Fibroblast of lung (primary cell): ENCODE measurements at places on chromosomes 11 and 22. TPM values are rescaled to one million over a fixed set of nuclear protein-coding genes. Genes with fewer than 3 reads are reported as not detected.

LMO2 gene
- 0.17 and 0.51 TPM in 2 replicates for total RNA-seq

LRRC56 gene
- 0.77 and 1.3 TPM in 2 replicates for total RNA-seq

DNA sequence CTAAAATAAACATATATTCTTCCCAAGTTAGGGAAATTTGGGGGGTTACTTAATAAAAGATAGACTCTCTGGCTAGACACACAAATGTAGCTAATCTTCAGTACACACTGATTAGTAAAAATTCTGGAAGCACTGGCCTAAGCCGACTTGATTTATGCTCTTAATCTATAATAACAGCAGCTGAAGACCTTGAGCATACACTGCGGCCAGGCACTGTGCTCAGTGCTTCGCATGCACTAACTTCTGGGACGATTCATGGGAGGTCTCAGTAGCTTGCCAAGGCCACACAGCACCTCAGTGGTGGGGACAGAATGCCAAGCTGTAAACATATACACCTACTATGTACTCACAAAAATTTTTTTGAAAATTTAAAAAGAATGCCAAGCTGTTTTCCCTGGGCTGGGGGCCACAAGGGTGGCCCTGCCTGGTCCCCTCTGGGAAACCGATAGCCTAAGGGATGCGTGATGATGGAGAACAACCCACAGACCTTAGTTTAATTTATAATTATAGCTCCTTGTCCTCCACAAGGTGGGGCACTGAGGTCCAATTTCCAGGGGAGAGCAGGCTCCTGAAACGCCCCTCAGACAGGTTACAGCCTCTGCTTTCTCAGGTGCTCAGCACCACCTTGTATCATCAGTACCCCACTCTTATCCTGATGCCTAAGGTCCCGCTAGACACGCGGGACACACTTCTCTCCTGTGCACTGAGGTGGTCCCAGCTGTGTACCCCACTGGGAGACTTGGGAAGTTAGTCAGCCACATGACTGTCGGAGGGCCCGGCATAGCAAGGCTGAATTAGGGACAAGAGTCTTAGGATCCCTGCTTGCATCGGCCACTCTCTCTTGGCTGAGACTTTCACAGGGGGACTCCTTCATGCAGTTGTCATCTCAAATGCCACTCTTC lies 20.1 kb downstream of the SERPIND1 start:
- DNase-seq = no peak
- no peak overlapping the region for H3K27ac ChIP-seq
- no peaks in the 10 kb centered on the region for H3K27me3 ChIP-seq
- H3K36me3 ChIP-seq = peaks cover 13% of the 10 kb centered on the region

DNA sequence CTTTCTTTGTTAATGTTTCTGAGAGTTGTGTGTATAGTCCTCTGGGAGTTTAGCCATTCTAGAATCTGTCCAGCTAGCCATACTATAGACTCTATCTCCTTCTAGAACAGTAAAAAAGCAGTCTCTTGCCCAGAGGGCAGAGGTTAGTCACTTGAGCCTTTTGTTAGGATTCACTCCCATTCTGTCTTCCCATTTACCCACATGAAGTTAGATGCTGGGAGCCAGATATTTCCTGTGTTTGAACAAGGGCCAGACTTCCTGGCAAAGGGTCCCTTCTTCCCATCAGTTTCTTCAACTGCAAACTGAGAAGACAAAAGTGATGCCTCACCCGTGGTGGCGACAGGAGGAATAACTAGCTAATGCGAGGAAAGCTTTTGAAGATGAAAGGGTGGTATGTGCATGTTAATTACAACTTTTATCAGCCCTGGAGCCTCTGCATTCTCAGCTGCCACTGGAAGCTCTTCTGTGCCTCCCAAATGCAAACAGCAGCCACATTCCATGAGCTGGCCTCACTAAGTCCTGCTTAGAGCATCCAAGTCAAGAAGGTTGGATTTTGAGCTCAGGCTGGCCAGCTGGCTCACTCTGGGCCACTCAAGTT lies 12.8 kb downstream of the CD44 start:
- H3K27me3 ChIP-seq = no peaks in the 10 kb centered on the region
- H3K4me1 ChIP-seq = peaks cover 12% of the 10 kb centered on the region
- H3K27ac ChIP-seq = no peak overlapping the region
- peaks cover 11% of the 10 kb centered on the region for H3K36me3 ChIP-seq

DNA sequence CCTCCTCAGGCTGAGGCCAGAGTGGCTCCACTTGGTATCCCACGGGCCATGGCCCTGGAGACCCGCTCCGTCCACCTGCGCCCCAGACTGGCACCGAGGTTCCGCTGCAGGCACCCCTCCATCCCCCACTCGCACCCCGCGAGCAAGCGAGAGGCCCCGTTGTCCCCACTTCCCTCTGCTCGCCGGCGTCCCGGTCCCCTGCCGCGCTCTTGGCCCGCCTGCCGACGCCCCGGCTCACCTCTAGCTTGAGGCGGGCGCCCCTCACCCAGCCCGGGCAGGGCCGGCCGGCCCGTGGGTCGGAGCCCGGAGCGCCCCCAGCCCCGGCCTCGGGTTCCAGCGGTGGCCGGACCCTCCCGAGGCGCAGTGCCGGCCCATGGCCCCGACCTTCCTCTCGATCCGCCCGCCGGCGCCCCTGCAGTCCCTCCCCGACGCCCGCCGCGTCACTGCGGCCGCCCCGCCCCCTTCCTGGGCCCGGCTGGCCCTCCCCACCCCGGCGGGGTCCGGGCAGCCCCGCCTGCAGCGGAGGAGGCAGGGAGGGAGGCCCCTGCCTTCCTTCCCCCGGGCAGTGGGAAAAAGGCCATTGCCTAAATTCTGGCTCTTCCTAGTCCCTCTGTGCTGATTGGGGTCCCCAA lies at the start of gene PITPNM1:
TSS of gene PITPNM1 (minus strand) at position 414 of the 632 bp plus-strand sequence. CDS start 1,183 bp downstream, outside the sequence.
- H3K36me3 ChIP-seq = peaks cover 4% of the 10 kb centered on the region
- peak within 1 kb of the TSS; percentile 79 for H3K4me3 ChIP-seq
- DNase-seq = peak; percentile 40
- peaks cover 11% of the 10 kb centered on the region for H3K4me1 ChIP-seq

MN1 gene
- 1.0 and 7.4 TPM in 2 replicates for total RNA-seq

OR4S2 gene
- total RNA-seq = not detected in 2 replicates

PIH1D2 gene
- 1.5 TPM in 2 replicates for total RNA-seq

OR8J3 gene
- total RNA-seq = not detected in 2 replicates

- peak; percentile 35 for DNase-seq
- no peaks in the 10 kb centered on the region for H3K4me1 ChIP-seq
- peaks cover 74% of the 10 kb centered on the region for H3K27me3 ChIP-seq
- no peaks in the 10 kb centered on the region for H3K36me3 ChIP-seq
Measured at GRCh38 chr11:122981388-122982264, at the start of gene BSX. TSS of gene BSX (minus strand) at chr11:122981834. CDS start at chr11:122981671, 163 bp downstream.

TFIP11 gene
- total RNA-seq = 40.3 TPM in 2 replicates

DNA sequence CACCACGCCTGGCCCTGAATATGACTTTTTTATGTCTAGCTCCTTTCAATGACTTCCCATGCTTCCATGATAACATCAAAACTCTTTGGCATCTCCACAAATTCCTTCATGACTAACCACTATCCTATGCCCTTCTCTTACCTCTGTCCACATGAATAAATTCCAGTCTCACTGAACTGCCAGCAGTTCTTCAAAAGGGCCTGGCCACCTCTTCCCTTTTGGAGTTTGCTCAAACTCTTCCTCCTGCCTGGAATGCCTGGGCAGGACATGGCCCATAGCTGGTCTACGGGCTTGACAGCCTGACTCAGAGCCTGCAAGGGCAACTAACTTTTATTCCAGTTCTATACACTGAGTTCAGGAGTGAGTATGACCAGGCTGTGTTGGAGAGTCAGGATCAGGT lies 41.8 kb upstream of the ZBTB16 start:
- H3K4me1 ChIP-seq = no peaks in the 10 kb centered on the region
- H3K27me3 ChIP-seq = no peaks in the 10 kb centered on the region
- DNase-seq = no peak

DNA sequence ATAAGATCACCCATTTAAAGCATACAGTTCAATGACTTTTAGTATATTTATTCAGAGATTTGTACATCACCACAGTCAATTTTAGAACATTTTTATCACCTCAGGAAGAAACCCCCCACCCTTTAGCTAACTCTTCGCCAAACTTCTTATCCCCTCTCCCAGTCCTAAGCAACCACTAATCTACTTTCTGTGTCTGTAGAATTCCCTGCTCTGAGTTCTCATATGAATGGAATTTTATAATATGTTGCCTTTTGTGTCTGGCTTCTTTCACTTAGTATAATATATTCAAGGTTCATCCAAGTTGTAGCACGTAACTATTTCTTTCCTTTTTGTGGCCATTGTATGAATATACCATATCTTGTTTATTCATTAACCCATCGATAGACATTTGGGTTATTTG lies 3.6 kb downstream of the ANKRD13D start:
- DNase-seq = no peak
- H3K4me1 ChIP-seq = peaks cover 19% of the 10 kb centered on the region
- no peak overlapping the region for H3K4me3 ChIP-seq
- H3K27ac ChIP-seq = peak overlapping the region; percentile 32
- H3K36me3 ChIP-seq = peaks cover 16% of the 10 kb centered on the region

- H3K36me3 ChIP-seq = no peaks in the 10 kb centered on the region
- DNase-seq = no peak
- no peak overlapping the region for H3K4me3 ChIP-seq
- no peaks in the 10 kb centered on the region for H3K4me1 ChIP-seq
- no peaks in the 10 kb centered on the region for H3K27me3 ChIP-seq
- H3K27ac ChIP-seq = no peak overlapping the region
Measured at GRCh38 chr11:133323354-133323753, 208.9 kb downstream of the OPCML start.

C11orf42 gene
- total RNA-seq = not detected in 2 replicates

- H3K36me3 ChIP-seq = peaks cover 5% of the 10 kb centered on the region
- peak; percentile 73 for DNase-seq
- H3K27me3 ChIP-seq = no peaks in the 10 kb centered on the region
- peak overlapping the region; percentile 100 for H3K27ac ChIP-seq
- H3K4me1 ChIP-seq = peaks cover 55% of the 10 kb centered on the region
Measured at GRCh38 chr11:111733016-111733415, 33.2 kb downstream of the PPP2R1B start.

OR2AG2 gene
- under 0.01 TPM in 2 replicates for total RNA-seq

DNA sequence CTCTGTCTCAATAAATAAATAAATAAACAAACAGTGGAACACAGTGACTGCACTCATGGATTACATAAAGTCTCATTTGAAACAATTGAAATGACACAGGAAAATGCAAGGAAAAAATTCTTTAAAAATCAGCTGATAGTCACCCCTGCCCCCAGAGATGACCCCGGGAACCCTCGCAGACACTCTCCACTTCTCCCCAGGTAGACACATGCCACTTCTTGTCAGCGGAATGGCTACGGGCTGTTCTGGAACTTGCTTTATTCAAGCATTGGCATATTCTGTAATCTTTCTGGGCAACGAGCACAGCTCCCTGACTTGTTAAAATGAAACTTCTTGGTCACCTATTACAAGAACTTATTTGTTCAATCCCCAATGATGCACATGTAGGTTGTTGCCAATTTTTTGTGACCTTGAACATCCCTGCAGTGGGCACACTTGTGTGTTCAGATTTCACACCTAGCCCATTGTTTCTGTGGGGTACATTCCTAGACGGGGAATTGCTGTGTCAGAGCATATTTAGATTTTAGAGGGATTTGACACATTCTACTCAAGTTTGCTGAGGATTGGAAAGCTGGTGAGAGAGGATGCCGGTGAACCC lies 32.8 kb downstream of the MYEOV start:
- no peaks in the 10 kb centered on the region for H3K27me3 ChIP-seq
- no peak for DNase-seq
- H3K27ac ChIP-seq = no peak overlapping the region
- H3K36me3 ChIP-seq = no peaks in the 10 kb centered on the region

- no peaks in the 10 kb centered on the region for H3K27me3 ChIP-seq
- no peaks in the 10 kb centered on the region for H3K36me3 ChIP-seq
- H3K4me3 ChIP-seq = no peak overlapping the region
Measured at GRCh38 chr22:21102659-21103267, 57.0 kb downstream of the LRRC74B start.

GRCh38 chr11:57081356-57081755 lies 92.6 kb downstream of the OR5AK2 start:
- H3K27me3 ChIP-seq = no peaks in the 10 kb centered on the region
- no peaks in the 10 kb centered on the region for H3K4me1 ChIP-seq
- H3K27ac ChIP-seq = no peak overlapping the region
- H3K36me3 ChIP-seq = no peaks in the 10 kb centered on the region

DNA sequence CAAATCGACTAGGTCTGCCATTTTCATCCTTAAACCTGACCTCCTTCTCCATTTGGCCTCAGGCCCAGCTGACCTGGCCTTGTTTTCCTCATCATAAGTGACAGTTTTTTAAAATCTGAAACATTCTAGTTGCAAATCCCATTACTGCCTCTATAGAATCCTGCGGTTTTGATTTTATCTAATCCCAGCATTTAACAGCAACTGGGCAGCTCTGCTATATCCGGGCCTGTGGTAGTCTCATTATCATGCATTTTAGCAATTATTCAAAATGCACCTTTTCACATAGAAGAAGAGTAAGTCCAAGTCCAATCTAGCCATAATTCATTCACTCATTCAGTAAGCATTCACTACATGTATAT lies 28.6 kb upstream of the BIRC3 start:
- no peaks in the 10 kb centered on the region for H3K27me3 ChIP-seq
- H3K4me3 ChIP-seq = no peak overlapping the region
- DNase-seq = no peak
- no peak overlapping the region for H3K27ac ChIP-seq
- H3K36me3 ChIP-seq = no peaks in the 10 kb centered on the region
- no peaks in the 10 kb centered on the region for H3K4me1 ChIP-seq

GRCh38 chr11:59216641-59217564 lies 4.2 kb upstream of the MPEG1 start:
- H3K36me3 ChIP-seq = no peaks in the 10 kb centered on the region
- no peak overlapping the region for H3K4me3 ChIP-seq
- DNase-seq = peak; percentile 11
- H3K27ac ChIP-seq = peak overlapping the region; percentile 41

APOL5 gene
- not detected in 2 replicates for total RNA-seq

- DNase-seq = no peak
- H3K36me3 ChIP-seq = no peaks in the 10 kb centered on the region
- H3K27ac ChIP-seq = no peak overlapping the region
- H3K27me3 ChIP-seq = no peaks in the 10 kb centered on the region
Measured at GRCh38 chr11:79382301-79383050, 58.4 kb downstream of the TENM4 start.

GRCh38 chr11:74025467-74026166 lies 16.7 kb upstream of the UCP3 start:
- H3K27ac ChIP-seq = peak overlapping the region; percentile 52
- no peaks in the 10 kb centered on the region for H3K36me3 ChIP-seq
- peak; percentile 70 for DNase-seq
- H3K4me1 ChIP-seq = peaks cover 16% of the 10 kb centered on the region
- H3K4me3 ChIP-seq = no peak overlapping the region
- H3K27me3 ChIP-seq = no peaks in the 10 kb centered on the region

DNA sequence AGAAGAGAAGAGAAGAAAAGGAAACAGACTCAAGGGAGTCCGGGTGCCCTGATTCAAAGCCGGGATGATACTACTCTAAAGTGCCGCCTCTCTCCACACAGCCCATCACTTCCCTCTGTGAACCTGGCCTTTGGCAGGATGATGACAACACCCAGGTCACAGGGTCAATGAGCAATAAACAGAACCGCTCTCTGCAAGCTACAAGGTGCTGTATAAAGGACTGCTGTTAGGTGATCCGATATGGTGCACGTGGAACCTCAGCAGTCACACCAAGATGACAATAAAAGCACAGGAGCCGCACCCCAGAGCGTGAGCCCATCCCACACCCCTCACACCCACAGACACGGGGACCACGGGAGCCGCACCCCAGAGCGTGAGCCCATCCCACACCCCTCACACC lies 10.7 kb downstream of the TTLL1 start:
- DNase-seq = no peak
- no peak overlapping the region for H3K4me3 ChIP-seq
- no peak overlapping the region for H3K27ac ChIP-seq
- H3K27me3 ChIP-seq = no peaks in the 10 kb centered on the region
- H3K4me1 ChIP-seq = no peaks in the 10 kb centered on the region
- no peaks in the 10 kb centered on the region for H3K36me3 ChIP-seq
